NCI-H1436 (cell line): ENCODE measurements at places on chromosomes 3 and 15.

- no peak for DNase-seq
These were observed 46.2 kb upstream of the ATG7 start for GRCh38 chr3:11226042-11226370.

GRCh38 chr3:42541079-42541478 is 38.6 kb downstream of the VIPR1 start:
- DNase-seq = no peak

DNA sequence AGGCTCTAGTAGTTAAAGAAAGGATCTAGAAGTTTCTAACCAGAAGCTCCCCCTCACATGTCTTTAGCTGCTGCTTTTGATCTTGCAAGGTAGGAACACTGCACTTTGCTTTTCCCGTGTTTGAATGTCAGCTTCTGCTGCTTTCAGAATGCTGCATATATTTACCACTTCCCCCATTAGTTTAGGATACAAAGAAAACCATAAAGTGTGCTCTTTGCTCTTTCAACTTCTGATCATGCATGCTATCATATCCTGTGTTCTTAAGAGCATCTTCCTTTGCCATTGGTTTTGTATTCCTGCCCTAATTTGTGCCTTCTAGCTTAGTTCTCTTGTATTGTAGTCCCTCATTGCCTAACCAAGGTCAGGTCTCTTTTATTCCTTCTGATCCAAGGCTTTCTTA is 43.3 kb downstream of the ZNF609 start:
- DNase-seq = no peak

GRCh38 chr15:63185206-63185605 is 4.2 kb upstream of the RAB8B start:
- DNase-seq = no peak

DNA sequence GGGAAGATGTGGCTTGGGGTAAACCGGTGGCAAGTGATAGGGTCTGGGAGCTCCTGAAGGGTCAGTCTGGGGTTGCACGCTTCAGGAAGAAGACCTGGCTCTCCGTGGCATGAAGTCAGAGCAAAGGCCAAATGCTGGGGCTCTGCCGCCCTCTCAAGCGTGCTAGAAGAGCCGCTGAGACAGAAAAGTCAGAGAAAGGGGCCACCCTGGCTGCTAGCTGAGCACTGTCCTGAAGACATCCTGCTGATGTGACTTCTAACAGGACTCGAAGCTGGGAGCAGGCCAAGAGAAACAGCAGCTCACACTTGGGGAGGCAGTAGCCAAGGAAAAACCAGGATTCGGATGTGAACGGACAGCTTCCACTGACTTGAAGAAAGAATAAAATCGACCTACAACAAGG is 270.4 kb downstream of the OCA2 start:
- DNase-seq = no peak

- no peak for DNase-seq
These were observed 111.5 kb downstream of the ZNF609 start for GRCh38 chr15:64571857-64572291.

- no peak for DNase-seq
These were observed 64.0 kb upstream of the PAQR5 start for GRCh38 chr15:69234676-69235075.

- DNase-seq = no peak
These were observed 82.9 kb downstream of the ST6GAL1 start for GRCh38 chr3:187013159-187013716.

- no peak for DNase-seq
These were observed 7.3 kb downstream of the BCL6 start for GRCh38 chr3:187738071-187738330.

DNA sequence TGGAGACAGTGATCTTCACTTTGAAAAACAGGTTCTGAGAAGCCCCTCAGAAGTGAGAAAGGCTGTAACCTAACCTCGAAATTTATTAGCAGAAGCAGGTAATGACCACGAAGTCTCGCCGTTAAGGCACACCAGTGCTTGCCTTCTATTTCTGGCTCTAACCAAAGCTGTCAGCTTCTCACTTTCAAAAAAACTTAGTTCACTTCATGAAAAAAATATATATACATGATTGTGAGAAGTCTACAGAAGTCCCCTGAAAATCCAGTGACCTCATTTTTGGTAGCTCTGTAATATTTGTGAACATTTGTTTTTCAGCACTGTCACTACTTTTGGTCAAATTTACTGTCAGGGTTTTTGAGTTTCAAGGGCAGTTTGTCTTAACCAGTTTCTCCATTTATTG is 19.1 kb upstream of the AKAP13 start:
- no peak for DNase-seq

- DNase-seq = no peak
These were observed 93.7 kb upstream of the TSC22D2 start for GRCh38 chr3:150314248-150315004.

DNA sequence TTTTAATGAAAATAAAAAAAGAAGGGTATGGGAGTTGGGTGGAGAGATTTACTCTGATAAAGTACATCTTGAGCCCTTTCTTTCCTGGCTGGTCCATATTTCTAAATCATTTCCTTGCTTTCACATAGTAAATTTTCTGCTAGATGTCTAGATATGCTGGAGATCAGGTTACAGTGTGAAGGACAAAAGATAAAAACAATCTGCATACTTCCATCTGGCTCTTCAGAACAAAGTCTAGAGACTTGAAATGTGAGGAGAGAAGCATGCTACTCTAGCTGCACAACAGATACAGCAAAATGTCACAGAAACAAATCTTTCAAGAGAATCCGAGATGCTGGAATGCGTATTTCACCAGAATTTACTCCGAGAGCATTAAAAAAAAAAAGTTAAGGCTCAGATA is 42.2 kb downstream of the FOXP1 start:
- DNase-seq = no peak

DNA sequence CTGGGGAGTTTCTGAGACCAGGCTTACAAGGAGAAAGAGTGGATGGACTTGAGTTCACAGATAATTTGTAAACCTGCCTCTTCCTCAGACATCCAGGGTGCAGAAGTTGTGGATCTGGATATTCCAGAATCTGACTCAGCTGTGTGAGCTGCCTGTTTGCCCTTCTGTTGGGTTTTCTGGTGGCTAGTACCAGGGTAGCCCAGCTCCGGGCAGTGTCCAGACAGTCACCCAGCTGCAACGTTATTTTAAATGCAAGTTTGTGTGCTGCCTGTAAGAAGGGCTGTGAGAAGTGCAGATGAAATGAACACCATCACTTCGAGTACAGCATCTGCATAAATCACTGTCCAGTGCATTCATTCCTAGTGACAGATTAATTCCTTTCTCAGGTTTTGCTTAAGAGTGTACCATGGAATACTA is 1053.0 kb downstream of the TUSC7 start:
- no peak for DNase-seq

GRCh38 chr3:102141928-102142239 is 292.6 kb downstream of the NFKBIZ start:
- DNase-seq = no peak

- no peak for DNase-seq
These were observed 57.8 kb downstream of the BLM start for GRCh38 chr15:90774731-90775514.

- DNase-seq = no peak
These were observed 4.4 kb upstream of the IDH2 start for GRCh38 chr15:90106522-90107117.

DNA sequence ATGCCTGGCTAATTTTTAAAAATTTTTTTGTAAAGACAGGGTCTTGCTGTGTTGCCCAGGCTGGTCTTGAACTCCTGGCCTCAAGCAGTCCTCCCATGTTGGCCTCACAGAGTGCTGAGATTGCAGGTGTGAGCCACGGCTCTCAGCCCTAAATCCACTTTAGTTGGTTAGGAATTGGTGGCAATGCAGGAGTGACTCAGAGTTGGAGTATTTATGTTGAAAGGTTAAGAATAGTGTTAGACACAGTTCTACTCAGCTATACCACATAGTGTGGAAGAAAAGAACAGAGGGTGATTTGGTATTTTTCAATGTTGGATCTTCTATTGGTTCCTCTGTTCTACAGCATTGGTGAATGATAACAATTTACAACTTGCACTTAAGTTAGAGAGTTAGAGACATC is 7.6 kb downstream of the ZNF639 start:
- DNase-seq = no peak

GRCh38 chr3:124632566-124633140 is 97.6 kb upstream of the UMPS start:
- no peak for DNase-seq

DNA sequence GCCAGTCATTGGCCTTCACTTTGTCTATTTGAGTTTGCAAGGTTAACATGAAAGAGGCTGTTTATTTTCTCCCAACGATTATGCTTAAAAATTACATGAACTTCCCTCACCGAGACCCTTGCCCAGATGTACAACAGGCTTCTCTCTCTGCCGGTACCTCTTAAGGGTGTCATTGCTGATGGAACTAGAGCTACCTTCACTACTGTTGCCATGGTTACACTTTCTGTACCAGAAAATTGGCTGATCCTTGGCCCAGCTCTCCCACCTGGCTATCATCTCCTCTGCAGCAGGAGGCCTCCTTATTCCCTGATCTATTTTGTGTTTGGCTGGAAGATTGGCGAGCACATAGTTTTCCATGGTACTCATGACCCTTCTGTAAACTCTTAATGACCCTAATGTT is 24.0 kb upstream of the LIPC start:
- DNase-seq = no peak

DNA sequence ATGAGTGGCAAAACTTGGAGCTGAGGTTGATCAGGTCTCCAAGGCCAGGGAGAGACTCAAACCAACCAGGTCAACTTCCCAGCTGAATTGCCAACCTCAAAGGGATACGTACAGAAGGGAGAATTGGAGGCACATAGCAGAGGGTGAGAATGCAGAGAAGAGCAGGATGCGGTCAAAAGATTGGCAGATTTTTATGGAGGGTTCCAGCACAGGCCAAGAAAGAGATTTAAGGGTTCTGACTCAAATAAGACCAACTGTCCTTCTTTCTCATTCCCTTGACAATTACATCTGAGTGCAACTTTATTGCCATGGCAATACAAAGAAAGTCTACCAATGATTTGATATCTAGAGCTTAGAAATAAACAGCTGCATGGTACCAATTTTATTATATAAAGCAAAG is 33.2 kb downstream of the SCG5 start:
- DNase-seq = no peak

DNA sequence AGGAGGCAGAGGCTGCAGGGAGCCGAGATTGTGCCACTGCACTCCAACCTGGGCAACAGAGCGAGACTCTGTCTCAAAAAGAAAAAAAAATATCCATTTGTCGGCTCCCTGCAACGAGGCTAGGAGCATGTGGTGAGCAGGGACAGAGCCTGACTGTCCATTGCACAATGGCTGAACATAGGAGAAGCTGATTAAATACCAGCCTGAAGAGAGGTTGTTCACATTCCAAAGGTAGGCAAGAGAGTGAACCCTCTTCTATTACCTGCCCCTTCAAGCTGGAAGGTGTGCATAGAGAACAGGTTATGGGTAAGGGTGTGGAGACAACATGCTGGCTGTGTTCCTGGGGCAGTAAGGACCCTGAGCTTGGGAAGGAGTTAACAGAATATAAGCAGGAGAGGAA is 78.7 kb downstream of the DAPK2 start:
- DNase-seq = no peak

GRCh38 chr15:68337826-68338225 is 60.3 kb downstream of the FEM1B start:
- DNase-seq = no peak

- DNase-seq = no peak
These were observed 53.9 kb upstream of the FRMD4B start for GRCh38 chr3:69439643-69440270.

DNA sequence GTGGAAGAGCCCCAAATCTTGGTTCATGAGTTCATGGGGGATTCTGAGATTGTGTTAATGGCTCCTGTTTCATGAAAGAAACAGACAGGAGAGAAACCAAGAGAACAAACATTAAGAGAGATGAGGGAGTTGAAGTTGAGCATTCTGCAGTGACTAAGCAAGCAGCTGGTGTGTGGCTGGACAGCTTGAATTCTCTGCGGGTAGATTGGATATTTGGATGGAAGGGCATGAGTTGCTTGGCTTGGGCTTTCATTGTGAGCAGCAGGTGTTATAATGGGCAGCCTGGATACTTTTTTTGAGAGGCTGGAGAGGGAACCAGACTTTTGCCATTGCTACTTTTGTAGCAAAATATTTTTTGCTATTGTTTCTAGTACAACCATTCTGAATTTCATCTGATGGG is 346.8 kb upstream of the SATB1 start:
- DNase-seq = no peak

GRCh38 chr3:185737740-185738680 is 86.8 kb downstream of the IGF2BP2 start:
- no peak for DNase-seq

DNA sequence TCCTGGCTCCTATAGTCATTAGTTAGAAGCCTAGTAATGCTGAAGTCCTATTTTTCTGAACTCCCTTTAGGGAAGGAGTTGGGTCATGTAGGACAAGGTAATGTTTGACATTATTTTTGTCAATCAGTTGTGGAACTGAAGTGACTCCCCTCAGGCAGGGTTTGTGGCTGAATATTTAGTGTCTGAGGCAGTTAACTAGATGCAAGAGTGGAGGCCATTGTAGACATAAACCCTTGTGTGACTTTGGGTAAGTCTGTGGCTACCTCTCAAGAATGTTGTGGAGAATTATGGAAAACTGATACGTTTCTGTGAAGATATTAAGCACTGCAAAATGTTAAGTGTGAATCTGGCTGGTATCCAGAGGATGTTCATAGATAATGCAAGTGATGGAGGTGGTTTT is 125.2 kb upstream of the PHLDB2 start:
- DNase-seq = no peak

DNA sequence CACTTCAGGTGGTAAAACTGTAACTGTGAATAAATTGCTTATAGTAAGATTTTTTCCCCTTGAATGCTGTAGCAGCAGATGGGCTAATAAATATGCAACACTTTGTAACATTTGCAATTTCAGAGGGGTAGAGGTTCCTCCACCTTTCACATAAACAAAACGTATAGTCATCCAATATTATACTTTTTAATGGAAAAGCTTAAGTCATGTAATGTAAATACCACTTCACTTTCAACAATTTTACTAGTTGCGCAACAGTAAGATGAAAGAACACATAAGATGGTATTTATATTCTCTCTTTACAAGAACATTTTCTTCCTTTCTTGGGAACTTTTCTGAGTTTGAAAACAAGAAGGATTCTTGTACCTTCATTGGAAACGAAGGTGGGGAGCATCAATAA is 56.6 kb upstream of the FAM3D start:
- DNase-seq = no peak

DNA sequence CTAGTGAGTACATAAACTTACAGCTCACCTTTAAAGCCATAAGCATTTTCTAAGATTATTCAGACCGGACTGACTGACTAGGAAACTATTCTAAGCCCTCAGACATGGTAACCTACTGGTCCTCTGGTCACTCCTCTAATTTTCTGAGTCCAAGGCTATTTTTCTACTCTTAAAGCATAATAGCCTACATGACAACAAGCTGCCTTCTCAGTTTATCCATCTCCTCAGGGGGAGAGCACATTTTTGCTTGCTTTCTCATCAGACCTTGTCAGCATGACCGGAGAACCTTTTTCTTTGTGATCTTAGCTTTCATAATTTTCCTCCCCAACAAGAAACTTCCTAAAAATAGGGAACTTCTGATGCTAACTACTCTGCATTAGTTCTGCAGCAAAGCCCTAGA is 38.4 kb downstream of the UBP1 start:
- DNase-seq = no peak

GRCh38 chr3:148150141-148150540 is 547.6 kb upstream of the AGTR1 start:
- no peak for DNase-seq

- no peak for DNase-seq
These were observed 26.3 kb downstream of the SCN11A start for GRCh38 chr3:39025222-39025970.
